Stimulated activated CD8-positive, alpha-beta memory T cell treated with anti-CD3 and anti-CD28 coated beads, Interleukin-2, amount 100 ng/mL, for 1 hour (primary cell): ENCODE measurements at places on chromosomes 2 and 18.

DNA sequence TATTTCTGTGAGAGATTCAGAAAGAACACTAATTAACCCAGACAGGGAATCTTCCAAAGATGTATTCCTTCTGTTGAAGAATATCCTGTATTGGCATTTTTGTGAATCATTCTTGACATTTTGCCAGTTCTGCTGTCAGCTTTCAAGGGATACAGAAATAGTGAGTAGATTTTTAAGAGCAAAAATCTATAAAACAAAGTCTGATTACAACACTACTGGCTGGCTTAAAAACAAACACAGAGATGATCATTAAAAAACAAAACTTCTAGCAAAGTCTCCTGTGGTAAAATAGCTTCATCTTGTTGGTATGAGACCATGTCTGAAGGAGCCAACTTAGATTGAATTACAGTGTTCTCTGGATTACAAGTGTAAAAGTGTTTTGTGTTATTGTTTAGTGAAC lies 866.3 kb upstream of the KLHL29 start:
- no peak for DNase-seq

DNA sequence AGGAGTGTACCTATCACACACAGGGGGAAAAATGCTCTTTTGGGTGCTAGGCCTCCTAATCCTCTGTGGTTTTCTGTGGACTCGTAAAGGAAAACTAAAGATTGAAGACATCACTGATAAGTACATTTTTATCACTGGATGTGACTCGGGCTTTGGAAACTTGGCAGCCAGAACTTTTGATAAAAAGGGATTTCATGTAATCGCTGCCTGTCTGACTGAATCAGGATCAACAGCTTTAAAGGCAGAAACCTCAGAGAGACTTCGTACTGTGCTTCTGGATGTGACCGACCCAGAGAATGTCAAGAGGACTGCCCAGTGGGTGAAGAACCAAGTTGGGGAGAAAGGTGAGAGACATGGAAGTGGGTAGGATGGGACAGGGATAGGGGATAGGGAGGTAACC lies 12.2 kb downstream of the DHRS9 start:
- DNase-seq, result no peak

- no peak for DNase-seq
Measured at GRCh38 chr18:39841482-39842365, 2113.3 kb upstream of the PIK3C3 start.

- DNase-seq, result no peak
Measured at GRCh38 chr2:13193075-13193474, 476.3 kb downstream of the TRIB2 start.

GRCh38 chr2:231244382-231245248 lies 46.2 kb downstream of the ARMC9 start:
- DNase-seq, result no peak

GRCh38 chr2:158312981-158313380 lies 143.6 kb downstream of the CCDC148 start:
- no peak for DNase-seq

DNA sequence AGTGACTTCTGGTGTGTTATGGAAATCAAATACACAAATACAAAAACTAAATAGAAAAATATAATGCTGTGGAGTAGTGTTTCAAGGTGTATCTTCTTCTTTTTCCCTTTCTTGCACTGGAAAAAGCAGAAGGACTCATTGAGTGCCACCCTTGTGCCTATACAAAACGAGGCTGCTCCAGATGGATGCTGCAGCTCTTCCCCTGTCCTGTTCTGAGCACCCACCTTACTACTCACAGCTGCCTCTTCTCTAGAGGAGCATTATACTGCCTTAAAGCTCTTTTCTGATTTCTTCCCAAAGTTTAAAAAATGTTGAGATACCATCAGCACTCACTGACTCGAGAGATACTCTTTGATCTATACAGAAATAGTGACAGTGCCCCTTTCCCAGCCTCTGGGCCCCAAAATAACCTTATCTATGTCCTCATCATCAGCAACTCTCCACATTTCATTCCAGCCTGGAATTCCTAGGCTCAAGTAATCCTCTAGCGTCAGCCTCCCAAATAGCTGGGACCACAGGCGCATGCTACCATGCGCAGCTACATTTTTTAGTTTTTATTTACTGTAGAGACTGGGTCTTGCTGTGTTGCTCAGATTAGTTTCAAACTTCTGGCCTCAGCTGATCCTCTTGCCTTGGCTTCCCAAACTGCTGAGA lies 1356.1 kb upstream of the NRXN1 start:
- no peak for DNase-seq

DNA sequence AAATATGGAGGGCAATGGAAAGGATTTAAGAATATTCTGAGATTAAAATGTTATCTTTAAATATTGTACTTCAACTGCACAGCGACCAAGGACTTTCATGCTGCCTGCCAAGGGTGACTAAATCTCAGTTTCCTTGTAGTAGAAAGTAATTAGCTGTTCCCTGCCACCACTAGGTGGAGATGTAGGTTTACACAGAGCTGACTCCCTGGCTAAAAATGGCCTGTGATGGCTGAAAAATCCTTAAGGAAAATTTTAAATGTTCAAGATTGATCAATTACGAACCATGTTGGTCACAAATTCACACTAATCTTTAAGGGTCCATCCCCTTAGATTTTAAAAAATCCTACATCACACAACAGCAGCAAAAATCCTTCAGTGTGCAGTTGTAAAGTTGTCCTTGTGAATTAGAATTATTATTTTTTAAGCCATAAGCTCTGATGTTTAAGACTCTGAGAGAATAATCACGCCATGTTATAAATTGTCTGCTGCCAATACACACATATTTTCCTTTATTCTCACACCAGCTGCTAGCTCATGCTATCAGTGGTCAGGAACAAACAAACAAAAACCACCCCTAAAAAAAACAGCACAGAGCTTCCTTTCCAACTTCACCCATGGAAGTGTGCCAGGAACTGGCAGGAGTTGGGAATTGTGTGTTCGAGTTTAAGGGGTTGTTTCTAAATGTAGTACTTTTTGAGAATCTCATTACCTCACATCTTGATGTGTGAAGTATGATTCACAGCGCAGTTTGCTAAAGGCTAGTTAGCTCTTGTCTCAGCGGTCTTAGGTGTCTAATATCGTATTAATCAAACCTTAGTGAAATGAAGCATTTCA lies 399.8 kb downstream of the TMEM182 start:
- DNase-seq, result no peak

DNA sequence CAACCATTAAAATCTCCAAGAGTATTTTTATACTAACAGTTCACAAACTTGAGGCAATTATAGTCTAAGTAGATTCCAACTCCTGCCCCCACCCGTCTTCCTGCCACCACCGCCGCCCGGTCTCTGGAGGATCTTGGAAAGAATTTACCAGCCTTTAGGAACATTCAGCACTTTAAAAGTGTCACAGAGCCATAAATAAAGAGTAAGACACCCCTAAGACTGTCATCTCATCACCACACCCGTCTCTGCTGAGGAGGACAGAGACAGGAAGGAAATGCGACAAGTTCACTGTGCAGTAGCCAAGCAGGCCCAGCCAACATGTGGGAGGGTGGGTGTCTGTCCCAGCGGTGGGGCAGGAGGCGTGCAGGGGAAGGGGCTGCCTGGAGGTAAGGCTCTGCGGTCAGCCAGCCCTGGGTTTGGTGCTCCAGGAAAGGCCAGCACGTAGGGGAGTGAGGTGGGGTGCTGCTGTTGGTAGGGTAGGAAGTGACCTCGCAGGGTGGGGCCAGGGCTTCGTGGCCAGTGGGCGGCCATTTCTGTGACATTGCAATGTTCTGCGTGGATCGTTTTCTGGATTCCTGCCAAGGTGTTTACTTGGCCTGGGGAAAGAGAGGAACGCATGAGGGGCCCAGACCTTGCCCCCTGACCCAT lies 111.6 kb downstream of the FAM210A start:
- DNase-seq, result no peak

DNA sequence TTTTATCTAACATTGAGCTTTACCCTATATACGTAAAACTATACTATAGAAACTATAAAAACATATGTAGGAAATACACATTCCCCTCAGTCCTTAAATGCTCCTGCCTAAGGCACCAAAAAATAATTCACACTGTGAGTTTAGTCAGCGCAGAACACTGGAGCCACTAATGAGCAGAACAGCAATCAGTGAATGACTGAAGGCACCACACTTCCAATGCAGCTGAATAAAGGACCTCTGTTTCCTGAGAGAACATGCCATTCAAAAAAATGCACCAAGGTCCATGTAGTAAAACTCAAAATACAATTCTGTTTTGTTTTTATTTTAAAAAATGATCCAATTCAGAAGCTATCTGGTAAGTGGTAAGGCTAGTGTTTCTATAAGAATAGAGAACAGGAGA lies 1280.6 kb upstream of the NRXN1 start:
- DNase-seq, result no peak

DNA sequence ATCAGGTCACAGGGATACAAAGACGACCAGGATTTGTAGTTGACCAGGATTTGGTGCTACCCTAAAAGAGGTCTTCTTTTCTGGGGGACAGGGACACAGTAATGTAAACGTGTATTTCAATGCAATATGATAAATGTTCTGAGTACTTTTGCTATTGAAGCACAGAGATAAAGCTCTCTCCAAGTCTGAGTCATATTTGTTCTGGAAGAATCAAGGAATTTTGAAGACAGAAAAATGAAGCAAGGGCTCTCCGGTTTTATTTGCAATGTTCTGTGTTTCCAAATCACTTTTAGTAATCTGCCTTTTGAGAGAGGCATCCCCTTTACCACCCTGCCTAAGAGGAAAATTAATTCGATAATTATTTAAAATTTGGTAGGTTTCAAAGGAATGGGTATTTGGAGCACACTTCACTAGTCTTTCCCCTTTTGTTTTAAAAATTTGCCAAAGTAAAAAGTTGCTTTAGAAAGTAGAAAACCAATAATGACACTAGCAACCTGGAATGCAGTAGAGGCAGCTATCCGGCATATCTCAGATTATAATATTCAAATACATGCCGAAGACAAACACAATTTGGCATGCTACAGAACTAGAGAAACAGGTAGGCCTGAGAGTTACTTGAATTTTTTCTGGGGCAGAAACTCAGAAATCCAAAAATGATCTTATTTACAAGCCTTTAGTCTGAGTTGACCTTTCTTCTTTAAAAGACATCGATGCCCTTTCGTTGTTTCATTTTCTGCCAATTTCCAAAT lies 82.7 kb downstream of the MREG start:
- DNase-seq, result no peak

GRCh38 chr2:20356042-20356441 lies 5.4 kb upstream of the PUM2 start:
- DNase-seq, result no peak

GRCh38 chr2:158722266-158723105 lies 72.6 kb upstream of the DAPL1 start:
- no peak for DNase-seq

GRCh38 chr2:226040344-226040900 lies 640.9 kb downstream of the NYAP2 start:
- no peak for DNase-seq

GRCh38 chr2:203672856-203673255 lies 33.6 kb upstream of the CD28 start:
- no peak for DNase-seq

DNA sequence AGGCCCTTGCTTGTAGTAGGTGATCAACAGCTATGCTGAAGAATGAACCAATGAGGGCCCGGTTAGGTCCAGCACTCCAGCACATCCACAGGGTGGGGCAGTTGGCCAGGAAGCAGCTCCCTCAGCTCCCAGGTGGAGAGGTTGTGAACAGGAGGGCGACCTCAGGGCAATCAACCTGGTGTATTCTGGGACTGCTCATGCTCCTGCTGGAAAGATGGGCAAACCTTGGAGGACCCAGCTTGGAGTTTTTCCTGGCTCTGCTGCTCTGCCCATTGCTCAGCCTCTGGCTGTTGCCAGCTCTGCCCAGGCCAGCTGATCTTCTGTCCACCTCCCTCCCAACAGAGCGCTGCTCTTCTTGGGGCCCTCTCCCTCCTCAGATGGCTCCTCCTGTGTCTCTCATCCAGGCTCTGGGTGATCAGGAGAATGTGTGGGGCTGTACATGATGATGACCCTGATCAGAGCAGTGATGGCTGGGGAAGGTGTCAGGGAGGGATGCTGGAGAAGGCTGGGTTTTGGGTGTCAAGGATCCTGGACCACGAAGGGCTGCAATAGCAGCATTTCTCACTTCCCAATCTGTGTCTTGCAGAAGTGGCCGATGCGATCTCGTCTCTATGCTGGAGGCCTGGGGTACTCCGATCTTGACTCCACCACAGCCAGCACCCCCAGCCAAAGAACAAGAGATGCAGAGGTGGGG lies 3.4 kb downstream of the TCF23 start:
- DNase-seq, result no peak

DNA sequence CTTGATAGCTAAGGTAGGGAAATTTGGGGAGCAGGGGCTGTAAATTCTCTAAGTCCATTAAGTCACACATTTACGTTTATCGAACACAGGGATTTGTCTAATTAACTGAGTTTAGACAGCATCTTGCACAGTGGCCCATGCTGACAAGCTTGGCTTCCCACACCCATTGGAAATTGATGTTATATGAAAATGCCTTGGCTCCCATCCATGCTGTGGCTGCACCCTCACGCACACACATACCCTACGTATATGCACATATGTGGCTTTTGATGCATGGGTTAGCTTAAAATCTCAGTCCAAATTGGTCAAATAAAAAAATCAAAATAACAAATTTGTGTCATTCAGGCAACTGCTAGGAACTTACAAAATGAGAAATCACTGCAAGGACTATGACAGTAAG lies 37.8 kb downstream of the SEC11C start:
- no peak for DNase-seq

DNA sequence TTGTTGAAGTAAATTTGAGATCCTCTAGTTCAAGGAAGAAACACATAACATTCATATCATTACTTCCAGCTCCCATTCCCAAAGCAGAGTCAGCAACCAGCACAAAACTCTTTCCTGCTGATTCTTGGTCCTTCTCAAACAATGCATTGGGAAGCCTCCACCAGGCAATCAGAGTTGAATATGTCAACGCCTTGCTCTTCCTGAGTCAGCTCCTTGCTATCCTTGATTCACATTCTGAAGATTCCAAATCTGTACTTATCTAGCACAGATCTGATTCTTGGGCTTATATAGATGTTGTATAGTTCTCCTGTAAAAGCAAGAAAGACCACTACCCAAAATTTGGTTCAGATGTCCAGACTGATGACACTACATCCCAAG lies 29.6 kb downstream of the CFAP210 start:
- no peak for DNase-seq

- no peak for DNase-seq
Measured at GRCh38 chr2:107543793-107544192, 282.9 kb upstream of the RGPD4 start.

GRCh38 chr2:95046371-95047112 lies 21.0 kb downstream of the MAL start:
- no peak for DNase-seq

- DNase-seq, result no peak
Measured at GRCh38 chr18:51361130-51361860, 163.8 kb upstream of the MEX3C start.

- no peak for DNase-seq
Measured at GRCh38 chr2:105795575-105795934, 50.8 kb downstream of the NCK2 start.

- no peak for DNase-seq
Measured at GRCh38 chr2:85133751-85134254, 611 bp downstream of the TCF7L1 start.

GRCh38 chr18:10304853-10305252 lies 149.6 kb upstream of the APCDD1 start:
- DNase-seq, result no peak

- DNase-seq, result no peak
Measured at GRCh38 chr2:239355139-239355538, 45.7 kb downstream of the HDAC4 start.
